ENCODE measurements at places on chromosomes 16 and 17. TPM values are rescaled to one million over a fixed set of nuclear protein-coding genes. Genes with fewer than 3 reads are reported as not detected.

HS3ST3A1 gene
- polyA plus RNA-seq: 0.08 TPM

TM4SF5 gene
- polyA plus RNA-seq: not detected

GRCh38 chr16:74309789-74310781 is 13.5 kb downstream of the PSMD7 start:
- no peak for DNase-seq

- DNase-seq: no peak
Observed at GRCh38 chr16:27402964-27403600, 1.1 kb downstream of the IL21R start.

- DNase-seq: no peak
Observed at GRCh38 chr16:57308041-57308440, 23.6 kb upstream of the PLLP start.

Data from heart left ventricle (tissue), 16 donors.